ENCODE measurements at places on chromosomes 12 and 14.

- DNase-seq = no peak
Observed at GRCh38 chr14:33857650-33858049, 93.2 kb downstream of the EGLN3 start.

DNA sequence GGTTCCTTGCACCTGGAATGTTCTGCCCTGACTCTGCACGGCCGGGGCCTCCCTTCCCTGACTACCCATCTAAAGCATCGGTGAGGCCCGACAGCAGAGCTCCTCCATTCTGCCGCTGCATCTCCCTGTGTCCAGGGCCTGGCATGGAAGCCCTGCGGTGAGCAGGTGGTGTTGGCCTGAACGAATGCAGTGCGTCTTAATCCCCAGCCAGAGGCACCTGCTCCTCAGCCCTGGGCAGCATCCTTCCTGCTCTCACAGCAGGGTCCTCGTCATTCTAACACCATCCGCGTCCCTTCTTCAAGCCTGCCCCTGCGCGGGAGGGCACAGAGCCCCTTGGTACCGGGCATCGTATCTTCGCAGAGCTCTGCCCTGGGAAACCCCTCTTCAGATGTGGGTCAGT is 15.4 kb downstream of the BEGAIN start:
- DNase-seq = no peak

DNA sequence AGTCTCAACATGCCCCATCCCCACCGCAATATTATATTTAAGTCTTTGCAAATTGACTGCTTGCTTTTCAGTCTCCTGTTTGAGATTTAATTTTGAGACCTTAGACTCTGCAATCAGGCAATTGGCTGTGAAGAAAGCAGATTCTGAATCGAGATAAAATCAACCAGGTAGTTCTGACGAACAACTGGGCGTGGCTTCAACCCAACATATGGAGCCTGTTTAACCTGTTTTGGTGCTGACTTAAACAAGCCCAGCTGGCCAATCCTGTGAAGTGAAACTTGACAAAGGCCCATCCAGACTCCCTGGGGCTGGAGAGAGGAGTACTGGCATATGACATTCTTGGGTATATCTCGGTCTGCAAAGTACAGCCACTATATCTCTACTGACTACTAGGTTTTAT is 9.8 kb upstream of the CIPC start:
- DNase-seq = peak; percentile 85

DNA sequence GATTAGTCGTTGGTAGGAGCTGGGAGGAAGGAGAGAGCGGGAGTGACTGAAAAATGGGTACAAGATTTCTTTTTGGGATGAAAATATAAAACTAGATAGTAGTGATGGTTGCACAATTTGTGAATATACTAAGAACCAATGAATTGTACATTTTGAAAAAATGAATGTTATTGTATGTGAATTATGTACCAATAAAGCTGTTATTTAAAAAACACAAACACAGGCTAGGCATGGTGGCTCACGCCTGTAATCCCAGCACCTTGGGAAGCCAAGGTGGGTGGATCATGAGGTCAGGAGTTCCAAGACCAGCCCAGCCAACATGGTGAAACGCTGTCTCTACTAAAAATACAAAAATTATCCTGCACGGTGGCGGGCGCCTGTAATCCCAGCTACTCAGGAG is 32.1 kb downstream of the PPP1R13B start:
- no peak for DNase-seq

- peak; percentile 66 for DNase-seq
Observed at GRCh38 chr14:104429291-104429861, 150.2 kb upstream of the C14orf180 start.

GRCh38 chr14:94397289-94398181 is 9.1 kb upstream of the SERPINA1 start:
- DNase-seq = no peak

DNA sequence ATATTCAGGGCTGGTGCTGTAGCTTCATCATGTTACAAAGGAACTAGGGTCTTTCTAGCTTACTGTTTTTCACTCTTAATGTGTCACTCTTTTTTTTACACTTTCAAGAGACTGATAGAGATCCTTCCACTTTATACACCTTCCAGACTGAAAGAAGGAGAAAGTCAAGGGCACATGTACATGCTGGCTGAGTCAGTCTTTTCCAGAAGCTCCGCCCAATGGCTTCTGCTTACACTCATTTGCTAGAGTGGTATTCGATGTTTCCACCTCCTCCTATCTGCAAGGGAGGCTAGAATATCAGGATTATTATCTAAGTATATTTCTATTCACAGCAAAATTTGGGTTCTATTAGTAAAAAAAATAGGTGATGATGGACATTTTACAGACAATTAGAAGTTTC is 325.8 kb upstream of the OR4E1 start:
- no peak for DNase-seq

GRCh38 chr12:104959335-104959841 is 1.3 kb upstream of the SLC41A2 start:
- no peak for DNase-seq

DNA sequence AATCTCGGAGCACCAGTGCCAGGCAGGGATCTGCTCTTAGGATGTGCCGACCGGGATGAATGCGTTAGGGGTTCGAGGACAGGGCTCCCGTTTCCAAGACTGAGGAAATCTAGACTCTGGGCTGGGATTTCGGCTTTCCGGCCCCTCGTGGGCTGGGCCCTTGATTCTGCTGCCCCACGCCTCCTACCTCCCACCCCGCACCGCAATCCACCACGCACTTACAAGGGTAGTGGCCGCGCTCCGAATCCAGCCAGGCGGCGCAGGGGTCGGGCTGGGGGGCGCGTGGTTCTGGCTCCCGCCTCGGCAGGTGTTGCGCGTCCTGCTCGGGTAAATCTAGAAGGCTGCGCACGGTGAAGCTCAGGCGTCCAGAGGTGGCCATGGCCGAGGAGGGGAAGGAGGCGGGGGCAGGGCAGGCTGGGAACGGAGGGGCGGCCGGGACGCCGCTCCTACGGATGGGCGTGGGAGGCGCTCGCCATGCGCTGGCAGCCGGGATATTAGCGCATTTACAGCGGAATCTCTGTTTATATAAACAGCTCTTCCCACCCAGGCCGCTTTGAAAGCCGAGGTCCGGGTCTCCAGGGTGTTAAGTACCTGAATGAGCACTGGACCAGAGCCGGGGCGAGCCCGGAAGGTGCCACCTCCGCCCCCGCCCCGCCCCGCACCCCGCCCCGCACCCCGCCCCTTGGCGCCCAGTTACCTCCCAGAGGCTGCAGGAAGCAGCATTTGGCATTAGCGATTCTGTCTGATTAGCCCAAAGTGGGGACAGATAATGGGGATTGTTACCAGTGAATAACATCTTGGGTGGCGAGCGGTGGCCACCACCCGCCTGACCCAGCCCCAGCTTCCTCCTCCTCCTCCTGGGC is at the start of gene NKX2-8:
NKX2-8 (minus strand) TSS at position 604 of the 863 bp plus-strand sequence; CDS start at position 379, 225 bp downstream.
- DNase-seq = no peak

DNA sequence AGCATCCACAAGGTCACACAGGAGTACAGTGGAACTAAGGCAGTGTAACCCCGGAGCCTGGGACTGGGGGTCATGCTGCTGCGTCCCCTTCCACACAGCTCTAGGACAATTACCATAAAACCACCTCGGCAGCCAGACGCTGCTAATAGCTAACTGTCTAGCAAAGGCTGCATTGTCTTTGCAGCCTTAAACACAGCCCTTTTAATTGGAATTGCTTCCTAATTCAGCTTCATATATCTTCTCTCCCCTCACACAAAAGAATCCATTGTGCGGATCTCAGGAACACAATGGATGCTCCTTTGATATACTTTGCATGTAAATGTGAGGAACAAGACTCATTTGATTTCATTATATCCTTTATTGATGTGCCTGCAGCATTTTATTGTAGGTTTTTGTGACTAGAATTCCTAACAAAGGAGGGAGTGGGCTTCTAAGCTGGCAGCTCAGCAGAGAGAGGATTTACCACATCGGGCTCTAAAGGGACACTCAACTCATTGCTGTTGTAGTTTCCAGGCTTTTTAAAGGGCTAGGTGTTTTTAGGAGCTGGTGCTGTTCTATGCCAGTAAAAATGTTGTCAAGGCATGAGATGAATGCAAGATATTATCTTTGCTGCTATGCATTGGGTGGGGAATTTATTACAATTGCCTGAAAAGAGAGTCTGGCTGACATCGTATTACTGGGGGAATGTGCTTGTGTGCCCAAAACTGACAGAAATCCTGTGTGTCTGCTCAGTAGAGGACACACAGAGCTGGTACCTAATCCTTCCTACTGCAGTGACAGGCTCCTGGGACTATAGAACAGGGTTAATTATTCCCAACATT is 30.4 kb upstream of the DACT1 start:
- DNase-seq = no peak

DNA sequence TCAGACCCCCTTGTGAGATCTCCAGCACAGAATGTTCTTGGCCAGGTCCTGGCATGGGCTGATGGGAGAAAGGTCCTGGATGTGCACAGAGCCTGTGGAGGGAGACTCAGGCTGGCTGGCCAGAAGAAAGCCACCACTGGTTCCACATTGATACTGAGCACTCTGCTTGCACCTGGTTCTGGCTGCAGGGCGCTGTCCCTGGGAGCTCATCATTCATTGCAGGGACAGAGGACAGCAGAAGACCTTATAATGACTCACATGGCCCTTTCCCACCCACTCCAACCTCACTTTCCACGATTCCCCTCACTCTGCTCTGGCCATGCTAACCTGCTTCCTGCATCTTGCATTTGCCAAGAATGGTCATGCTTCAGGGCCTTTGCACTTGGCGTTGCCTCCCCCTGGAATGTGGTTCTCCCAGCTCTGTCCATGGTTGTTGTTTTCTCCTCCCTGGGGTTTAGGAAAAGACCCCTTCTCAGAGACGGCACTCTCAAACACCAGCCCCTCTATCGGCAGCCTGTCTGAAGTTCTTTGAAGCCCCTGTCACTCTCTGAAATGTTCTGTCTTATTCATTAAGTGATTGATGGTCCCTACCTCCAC is 10.3 kb downstream of the KRT7 start:
- peak; percentile 65 for DNase-seq

DNA sequence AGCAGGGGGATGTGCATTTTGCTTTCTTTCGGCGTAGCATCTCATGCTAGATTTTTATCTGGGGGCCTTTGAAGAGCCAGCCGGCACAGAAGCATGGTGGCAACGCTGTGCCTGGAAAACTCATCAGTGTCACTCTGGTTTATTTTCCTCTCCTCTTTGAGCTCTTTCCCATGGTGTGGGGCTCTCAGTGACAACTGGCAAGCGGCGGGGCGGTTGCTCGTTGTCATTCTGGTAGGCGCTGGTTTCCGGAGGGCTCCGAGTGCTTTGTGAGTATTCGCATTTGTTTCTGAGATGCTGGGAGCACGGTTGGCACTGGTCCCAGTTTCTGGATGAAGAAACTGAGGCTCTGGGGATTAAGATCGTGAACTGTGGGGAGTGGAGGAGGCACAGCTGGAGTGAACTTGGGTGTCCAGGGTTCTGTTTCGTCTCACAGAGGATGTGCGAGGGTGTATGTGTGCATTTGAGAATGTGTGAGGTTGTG is 23.3 kb downstream of the TPCN1 start:
- DNase-seq = no peak

DNA sequence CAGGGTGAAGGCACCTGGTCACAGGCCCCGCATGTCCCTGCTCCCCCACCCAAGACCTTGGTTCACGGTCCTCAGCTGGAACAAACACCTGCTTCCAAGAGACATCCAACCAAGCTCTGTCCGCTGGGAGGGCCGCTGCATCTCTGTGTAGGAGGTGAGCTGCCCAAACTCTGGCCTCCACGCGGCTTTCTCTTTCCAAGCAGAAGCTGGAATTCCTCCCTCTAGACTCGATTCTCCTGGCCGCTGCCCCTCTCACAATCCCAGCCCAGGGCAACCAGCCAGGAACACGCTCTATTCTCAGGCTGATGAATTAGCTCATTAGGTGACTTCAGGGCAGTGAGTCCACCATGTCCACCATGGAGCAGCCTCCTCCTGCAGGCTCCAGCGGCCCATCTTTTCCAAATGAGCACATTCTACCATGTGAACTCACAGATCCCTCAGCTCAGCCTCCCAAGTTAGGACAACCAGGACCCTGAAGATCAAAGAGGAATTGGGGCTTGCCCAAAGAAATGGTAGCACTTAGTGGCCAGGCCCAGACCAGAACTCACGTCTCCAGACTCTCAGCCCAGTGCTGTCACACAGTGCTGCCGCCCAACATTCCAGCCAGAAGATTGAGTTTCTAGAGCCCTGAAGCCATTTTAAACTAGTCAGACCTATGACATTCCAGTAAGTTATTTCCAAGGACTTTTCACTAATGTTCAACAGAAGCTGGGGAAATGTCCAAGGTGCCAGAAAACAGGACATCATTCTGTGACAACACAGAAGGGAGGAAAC is 146.6 kb downstream of the ANO2 start:
- DNase-seq = no peak

- DNase-seq = no peak
Observed at GRCh38 chr12:15584366-15585041, 204.7 kb downstream of the EPS8 start.

GRCh38 chr12:104490186-104490585 is 33.4 kb downstream of the CHST11 start:
- DNase-seq = no peak

- DNase-seq = no peak
Observed at GRCh38 chr14:67998834-67999233, 179.3 kb downstream of the RAD51B start.

GRCh38 chr14:102565331-102565887 is 27.0 kb upstream of the RCOR1 start:
- no peak for DNase-seq

GRCh38 chr12:122004633-122005071 is 17.0 kb upstream of the BCL7A start:
- no peak for DNase-seq

- no peak for DNase-seq
Observed at GRCh38 chr12:90515199-90516175, 439.5 kb downstream of the CCER1 start.

DNA sequence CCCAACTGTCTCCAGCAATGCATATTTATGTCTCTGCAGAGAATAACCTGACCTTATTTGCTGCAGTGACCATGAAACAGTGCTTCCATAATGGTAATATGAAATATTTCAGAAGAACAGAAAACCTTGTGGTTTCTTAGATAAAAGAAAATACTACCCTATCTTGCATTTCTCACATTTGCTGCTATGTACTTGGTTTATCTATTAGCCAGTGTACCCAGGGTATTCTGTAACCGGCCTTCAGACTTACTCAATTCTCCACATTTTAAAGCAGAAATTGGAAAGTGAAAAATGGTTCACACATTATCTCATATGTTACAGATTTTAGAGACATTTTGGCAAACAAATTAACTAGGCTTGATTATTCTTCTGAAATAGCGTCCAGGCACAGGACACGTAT is 57.9 kb upstream of the CCDC91 start:
- DNase-seq = no peak

DNA sequence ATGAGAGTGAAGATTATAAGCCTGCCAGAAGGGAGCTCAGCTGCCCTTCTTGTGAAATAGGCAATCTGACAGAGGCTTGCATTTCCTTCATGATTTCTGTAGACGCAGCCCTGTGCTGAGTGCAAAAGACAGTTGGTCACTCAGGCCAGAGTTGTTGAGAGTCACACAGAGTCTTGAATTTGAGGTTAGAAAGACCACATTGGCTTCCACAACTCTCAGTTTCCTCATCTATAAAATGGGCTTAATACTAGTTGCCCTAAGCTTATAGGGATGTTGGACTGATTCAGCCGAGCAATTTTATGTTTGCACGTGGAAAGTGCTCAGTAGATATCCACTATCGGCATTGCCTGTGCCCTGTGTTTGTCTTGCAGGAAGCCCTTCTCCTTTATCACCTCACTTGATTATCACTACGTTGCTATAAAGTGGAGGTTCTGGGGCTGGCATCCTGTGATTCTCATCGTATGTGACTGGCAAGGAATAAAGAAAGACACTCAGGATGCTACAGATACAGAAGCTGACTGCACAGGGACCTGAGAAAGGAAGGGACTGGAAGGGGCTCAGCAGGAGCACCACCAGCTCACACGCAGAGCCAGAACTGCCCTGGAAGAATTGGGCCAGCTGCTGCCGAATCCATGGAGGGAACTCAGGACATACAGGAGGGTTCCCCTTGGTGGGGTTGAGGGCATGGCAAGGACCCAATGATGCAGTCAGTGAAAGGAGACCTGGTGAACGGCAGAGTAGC is 19.8 kb upstream of the SERPINA4 start:
- no peak for DNase-seq

Data from RWPE2 (cell line).